ENCODE measurements at places on chromosomes 12 and 14.

DNA sequence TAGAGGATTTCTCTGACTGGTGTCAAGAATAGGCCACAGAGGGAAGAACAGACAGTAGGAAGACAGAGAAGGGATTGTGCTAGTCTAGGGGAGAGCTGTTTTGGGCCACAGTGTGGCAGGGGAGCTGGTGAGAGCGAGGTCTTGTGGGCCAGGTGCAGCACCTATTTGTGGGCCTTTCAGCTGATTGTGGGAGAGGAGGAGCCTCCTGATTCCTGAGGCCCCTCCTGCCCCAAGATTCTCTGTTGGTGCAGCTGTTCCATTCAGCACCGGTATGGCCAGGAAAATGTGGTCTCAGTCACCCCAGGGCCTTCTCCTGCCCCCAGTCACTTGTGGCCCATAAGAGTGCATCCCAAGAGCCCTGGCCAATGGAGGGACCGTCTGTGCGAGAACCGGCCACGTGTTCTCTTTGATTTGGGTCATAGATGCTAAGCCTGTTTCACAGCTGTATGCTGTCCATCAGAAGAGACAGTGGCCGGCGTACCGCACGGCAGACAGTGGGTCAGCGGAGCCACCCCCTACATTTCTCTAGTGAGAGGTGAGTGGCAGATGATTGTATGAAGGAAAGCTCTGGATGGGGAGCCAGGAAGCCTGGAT lies 27.7 kb downstream of the TPCN1 start:
- DNase-seq = no peak

GRCh38 chr12:22635812-22636211 lies 10.8 kb downstream of the ETNK1 start:
- no peak for DNase-seq

DNA sequence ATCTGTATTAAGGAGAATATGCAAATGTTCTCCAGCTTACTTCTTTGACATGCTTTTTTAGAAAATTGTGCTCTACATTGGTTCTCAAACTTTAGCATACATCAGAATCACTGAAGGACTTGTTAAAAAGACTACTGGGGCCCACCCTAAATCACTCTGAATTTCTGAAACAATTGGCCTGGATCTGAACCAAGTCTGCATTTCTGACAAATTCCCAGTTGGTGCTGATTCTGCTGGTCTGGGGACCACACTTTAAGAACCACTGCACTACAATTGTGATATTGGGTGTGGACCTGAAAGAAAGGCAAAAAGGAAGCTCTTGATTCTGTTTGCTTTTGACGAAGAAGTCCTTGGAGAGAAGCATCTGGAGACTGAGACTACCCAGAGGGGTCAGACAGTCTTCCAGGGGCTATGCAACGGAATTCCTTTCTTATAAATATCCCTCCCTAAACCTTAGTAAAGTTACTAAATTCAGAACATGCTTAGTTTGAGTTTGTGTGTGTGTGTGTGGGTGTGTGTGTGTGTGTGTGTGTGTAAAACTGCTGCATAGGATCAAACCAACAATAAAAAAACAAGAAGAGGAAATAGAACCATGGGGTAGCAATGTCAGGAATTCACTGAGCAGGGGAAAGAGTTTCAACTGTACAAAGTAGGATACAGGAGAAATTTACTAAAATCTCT lies 36.8 kb downstream of the EAPP start:
- DNase-seq = no peak

GRCh38 chr12:130049666-130050065 lies 112.6 kb upstream of the FZD10 start:
- DNase-seq = no peak

DNA sequence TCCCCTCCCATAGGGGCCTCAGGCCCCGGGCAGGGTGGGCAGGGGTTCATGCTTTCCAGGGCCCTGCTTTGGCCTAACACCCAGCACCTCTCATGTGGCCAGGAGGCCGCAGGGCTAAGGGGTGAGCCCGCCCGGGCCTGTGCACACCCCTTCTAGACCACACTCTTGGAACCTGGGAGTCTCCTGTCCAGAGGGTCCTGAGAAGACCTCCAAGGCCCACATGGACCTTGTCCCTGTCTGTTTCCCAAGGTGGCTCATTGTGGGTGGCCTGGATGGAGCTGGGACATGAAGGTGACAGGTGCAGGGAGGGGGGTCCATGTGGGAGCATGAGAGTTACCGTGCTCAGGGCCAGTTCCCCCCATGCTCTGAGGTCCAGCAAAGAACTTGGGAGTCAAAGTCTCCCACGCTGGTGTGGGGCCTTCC lies 11.6 kb downstream of the DLK1 start:
- DNase-seq = no peak

GRCh38 chr14:30417999-30418398 lies 141.0 kb upstream of the G2E3 start:
- DNase-seq = no peak

GRCh38 chr12:48187916-48188695 lies 4.7 kb downstream of the CCDC184 start:
- DNase-seq = no peak

GRCh38 chr14:101492716-101493115 lies 68.6 kb upstream of the DIO3 start:
- no peak for DNase-seq

DNA sequence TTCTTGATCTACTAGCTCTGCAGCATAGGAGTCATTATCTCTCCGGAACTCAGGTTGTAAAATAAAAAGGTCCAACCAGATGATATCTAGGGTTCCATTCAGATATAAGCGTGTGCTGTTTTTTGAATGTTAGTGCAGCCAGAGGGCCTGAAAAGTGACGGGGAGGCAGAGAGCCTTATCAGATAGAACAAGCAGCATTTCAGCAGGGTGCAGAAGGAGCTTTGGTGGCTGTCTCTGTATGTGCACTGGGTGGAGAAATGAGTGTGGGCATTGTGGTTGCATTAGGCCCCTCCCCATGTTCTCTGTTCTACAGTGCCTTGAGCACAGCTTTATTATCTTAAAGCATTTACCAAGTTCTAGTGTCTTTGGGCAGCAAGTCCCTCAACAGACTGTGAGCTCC lies 275.1 kb downstream of the NRXN3 start:
- DNase-seq = no peak

DNA sequence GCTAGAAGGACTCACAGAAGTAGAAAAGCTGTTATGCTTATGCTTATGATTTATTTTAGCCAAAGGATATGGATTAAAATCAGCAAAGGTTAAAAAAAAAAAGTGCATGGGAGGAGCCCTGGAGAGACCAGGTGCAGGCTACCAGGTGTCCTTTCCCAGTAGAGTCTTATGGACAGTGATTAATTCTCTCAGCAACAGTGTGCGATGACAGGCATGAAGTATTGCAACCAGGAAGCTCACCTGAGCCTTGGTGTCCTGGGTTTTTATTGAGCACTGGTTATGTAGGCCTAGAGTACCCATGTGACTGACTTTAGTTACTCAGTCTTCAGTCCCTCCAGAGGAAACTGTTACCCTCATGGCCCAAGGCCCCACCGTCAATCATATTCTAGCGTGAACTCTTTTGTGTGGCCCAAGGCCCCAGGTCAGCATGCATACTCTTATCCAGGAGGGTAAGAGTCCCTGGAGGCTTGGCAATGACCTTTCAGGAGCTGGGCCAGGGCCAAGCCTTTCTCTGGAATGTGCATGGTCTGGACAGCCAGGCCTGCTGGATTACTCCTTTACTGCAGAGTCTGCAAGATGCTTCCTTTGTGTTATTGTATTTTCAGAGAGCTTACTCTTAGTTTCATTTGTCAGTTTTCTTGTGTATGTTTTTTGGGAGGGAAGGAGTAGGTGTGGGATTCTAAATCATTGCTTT lies 69.6 kb upstream of the RD3L start:
- no peak for DNase-seq

- no peak for DNase-seq
Measured at GRCh38 chr14:61761557-61761956, 663 bp upstream of the SNAPC1 start.

- DNase-seq = no peak
Measured at GRCh38 chr14:43735932-43736331, 771.2 kb downstream of the FSCB start.

DNA sequence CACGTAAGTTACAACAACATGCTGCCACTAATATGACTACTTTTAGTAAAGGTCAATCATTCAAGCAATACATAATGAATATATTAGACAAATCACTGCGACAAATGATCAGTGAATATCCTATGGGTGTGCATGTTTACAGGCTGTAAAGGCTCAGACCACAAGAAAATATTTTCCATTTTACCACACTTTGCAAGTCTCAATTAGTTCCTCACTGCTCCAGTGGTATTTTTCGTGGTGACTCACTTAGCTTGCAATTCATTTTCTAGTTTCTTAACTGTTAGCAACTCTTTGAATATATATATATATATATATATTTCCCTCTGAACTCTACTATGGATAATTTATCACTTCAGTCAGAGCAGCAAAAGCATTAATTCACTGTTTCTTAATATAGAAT lies 96.9 kb downstream of the EML5 start:
- no peak for DNase-seq

DNA sequence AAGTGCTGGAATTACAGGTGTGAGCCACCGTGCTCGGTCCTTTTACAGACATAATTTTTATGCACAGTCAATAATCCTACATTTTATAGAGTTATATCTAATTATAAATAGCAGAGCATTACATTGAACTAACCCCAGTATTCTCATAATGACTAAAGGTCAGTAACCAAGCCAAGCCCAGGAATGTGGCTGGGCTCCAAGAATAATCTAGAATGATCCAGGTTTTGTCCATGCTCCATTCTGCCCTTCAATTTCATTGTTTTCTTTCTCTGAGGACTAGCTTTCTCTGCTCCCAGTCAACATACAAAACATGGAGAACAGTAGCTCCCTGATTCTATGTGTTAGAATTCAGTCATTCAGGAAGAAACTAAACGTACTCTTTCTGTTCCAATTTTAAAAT lies 92.1 kb upstream of the KRR1 start:
- no peak for DNase-seq

DNA sequence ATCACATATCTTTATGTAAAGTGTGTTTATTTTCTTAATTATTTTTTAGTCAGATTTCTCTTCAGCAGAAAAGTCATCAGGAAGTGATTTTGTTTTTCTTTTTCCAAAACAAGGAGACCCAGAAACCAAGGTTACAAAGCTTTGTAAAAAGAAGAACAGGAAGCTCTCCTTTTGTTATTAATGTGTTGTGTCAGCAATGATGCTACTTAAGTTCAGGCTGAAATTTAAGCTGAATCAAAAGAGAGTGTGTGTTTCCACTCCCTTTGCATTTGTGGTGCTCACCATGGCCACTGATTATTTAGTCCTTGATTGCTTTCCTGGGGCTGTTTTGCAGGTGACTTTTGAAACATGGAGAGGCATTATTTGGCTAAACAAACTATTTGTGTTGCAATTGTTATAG lies 155.3 kb upstream of the ATP2B1 start:
- no peak for DNase-seq

GRCh38 chr12:57476162-57476992 lies 3.3 kb downstream of the ARHGAP9 start:
- DNase-seq = no peak

DNA sequence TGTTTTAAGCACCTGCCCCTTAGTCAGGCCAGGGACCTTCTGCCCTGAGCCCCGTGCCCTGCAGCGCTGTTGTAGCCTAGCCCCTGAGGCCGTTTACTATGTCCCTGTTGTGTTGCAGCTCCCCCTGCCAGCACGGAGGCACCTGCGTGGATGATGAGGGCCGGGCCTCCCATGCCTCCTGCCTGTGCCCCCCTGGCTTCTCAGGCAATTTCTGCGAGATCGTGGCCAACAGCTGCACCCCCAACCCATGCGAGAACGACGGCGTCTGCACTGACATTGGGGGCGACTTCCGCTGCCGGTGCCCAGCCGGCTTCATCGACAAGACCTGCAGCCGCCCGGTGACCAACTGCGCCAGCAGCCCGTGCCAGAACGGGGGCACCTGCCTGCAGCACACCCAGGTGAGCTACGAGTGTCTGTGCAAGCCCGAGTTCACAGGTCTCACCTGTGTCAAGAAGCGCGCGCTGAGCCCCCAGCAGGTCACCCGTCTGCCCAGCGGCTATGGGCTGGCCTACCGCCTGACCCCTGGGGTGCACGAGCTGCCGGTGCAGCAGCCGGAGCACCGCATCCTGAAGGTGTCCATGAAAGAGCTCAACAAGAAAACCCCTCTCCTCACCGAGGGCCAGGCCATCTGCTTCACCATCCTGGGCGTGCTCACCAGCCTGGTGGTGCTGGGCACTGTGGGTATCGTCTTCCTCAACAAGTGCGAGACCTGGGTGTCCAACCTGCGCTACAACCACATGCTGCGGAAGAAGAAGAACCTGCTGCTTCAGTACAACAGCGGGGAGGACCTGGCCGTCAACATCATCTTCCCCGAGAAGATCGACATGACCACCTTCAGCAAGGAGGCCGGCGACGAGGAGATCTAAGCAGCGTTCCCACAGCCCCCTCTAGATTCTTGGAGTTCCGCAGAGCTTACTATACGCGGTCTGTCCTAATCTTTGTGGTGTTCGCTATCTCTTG lies 7.6 kb downstream of the DLK1 start:
- no peak for DNase-seq

DNA sequence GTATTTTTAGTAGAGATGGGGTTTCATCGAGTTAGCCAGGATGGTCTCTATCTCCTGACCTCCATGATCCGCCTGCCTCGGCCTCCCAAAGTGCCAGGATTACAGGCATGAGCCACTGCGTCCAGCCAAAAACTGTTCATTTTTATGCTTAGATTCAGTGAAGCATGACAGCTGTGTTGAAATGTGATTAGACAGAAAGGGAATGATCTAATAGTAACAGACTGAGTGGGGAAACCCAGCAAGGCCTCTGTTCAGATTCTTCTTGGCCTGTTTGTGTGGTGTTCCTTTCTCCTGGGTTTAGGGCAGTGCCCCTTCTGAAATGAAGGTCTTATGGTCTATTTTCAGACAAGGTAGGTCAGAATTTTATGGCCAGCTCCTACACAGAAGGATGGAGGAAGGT lies 11.8 kb upstream of the ABCD4 start:
- no peak for DNase-seq

- DNase-seq = no peak
Measured at GRCh38 chr14:22476887-22477286, 112.1 kb downstream of the DAD1 start.

DNA sequence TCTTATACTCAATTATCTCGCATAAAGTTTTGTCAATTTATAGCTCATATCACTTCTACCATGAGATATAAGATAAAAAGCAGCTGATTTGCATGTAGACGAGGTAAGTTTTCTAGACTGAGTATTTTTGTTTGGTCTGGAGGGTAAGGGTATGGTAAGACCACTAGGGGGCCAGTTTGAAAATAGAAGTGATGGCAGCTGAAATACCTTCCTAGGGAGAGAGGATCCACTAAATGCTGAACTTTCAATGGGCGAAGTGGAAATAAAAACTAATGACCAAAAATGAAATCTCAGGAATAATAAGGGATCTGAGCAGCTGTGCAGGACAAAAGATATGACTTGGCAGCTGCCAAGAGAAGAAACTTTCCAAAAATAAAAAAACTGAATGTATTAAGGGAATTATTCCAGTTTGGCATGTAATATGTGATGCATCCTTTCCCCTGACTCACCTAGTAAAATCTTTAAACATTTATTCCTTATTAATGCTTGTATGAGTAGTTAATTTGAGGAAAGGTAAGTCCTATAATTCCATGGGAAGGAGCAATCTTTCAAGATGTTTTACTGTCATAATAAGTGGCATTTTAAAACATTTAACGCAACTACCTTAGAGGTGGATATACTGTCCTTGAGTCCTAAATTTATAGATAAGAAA lies 754.5 kb downstream of the C12orf50 start:
- DNase-seq = no peak

- DNase-seq = peak; percentile 3
Measured at GRCh38 chr12:11621797-11622423, 27.6 kb upstream of the ETV6 start.

- DNase-seq = no peak
Measured at GRCh38 chr12:42407306-42407705, 81.3 kb downstream of the PPHLN1 start.
